Stimulated activated CD4-positive, alpha-beta T cell treated with anti-CD3 and anti-CD28 coated beads, Interleukin-12 subunit alpha, Interleukin-12 subunit beta, amount 100 ng/mL, for 4 hours (primary cell): ENCODE measurements at places on chromosomes 12 and 14.

DNA sequence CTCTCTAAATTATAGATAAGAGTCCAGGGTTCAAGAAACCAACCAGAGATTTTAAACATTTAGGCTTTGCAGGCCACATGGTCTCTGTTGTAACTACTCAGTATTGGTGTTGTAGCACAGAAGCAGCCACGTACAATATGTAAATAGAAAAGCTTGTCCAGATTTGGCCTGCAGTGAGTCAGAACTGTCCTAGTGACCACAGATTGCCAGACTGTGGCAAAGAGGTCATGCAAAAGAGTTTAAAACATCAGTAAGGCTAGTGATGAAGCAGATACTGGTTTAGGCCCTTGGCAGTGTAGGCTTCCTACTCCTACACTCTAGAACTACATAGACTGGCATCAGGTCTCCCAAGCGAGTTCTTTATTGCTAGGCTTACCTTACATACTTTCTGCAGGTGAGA lies 117.6 kb upstream of the GARIN6 start:
- no peak for DNase-seq

- no peak for DNase-seq
Measured at GRCh38 chr12:40156021-40156764, 50.3 kb upstream of the SLC2A13 start.

- no peak for DNase-seq
Measured at GRCh38 chr12:109836916-109837315, 3.7 kb upstream of the TRPV4 start.

GRCh38 chr12:76551482-76551888 lies 8.1 kb downstream of the OSBPL8 start:
- DNase-seq, result no peak

DNA sequence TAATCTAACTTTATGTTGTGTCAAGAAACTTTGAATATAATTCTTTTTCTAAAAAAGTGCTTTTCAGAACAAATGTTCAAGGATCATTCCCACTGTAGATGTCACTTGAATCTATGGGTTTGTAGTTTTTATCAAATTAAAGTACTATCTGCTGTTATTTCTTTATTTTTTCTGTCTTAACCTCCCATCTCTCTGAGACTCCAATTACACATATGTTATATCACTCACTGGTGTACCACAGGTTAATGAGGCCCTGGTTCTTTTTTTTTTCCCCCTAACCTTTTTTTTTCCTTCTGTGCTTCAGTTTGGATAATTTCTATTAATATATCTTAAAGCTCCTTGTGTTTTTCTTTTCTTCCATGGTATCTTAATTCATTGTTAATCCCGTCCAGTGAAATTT lies 279.9 kb upstream of the RGS6 start:
- no peak for DNase-seq

DNA sequence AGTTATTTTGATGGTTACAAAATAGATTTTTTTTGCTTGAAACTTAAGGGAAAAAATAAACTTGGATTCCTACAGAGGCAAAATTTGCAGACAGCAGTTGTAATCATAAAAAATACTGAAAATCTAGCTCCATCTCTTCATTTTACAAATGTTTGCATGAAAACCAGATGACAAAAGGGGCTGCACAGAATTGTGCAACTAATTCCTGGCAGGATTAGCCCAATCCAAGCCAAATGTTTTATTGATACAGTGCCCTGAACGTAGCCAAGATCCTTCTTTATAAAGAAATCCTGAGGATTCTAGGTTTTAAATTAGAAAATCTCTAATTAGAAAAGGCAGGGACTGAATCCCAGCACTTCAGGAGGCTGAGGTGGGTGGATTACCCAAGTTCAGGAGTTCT lies 356.4 kb upstream of the SEL1L start:
- DNase-seq, result no peak

DNA sequence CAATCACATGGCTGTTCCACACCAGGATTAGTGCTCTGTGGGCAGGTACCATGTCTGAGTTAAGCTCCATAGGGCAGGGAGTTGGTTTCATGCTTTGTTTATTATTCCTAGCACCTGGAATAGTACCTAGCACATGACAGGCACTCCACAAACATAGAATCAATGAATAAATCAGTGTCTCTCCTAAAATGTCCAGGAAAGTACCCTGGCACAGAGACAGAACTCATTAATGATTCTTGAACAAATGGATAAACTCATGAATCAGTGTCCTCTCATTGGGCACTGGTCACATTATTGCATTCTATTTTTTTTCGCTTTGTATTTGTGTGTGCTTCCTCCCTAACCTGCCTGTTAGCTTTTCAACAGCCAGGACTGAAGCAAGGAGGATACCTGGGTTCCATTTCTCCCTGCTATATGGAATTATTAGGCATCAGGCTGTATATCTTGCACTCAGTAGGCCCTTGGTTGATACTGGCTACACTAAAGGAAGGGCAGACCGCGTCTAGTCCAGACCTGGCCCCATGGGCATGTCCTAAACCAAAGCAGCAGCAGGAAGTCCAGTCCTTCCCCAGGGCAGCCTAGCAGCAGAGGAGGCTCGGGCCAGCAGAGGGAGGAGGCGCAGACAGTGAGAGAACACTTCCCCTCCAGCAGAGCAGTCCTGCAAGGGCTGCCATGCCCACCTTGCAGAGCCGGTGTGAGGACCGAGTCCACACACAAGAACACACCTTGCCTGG lies 18.4 kb downstream of the HDAC7 start:
- no peak for DNase-seq
